ENCODE measurements at places on chromosomes 2 and 18.

DNA sequence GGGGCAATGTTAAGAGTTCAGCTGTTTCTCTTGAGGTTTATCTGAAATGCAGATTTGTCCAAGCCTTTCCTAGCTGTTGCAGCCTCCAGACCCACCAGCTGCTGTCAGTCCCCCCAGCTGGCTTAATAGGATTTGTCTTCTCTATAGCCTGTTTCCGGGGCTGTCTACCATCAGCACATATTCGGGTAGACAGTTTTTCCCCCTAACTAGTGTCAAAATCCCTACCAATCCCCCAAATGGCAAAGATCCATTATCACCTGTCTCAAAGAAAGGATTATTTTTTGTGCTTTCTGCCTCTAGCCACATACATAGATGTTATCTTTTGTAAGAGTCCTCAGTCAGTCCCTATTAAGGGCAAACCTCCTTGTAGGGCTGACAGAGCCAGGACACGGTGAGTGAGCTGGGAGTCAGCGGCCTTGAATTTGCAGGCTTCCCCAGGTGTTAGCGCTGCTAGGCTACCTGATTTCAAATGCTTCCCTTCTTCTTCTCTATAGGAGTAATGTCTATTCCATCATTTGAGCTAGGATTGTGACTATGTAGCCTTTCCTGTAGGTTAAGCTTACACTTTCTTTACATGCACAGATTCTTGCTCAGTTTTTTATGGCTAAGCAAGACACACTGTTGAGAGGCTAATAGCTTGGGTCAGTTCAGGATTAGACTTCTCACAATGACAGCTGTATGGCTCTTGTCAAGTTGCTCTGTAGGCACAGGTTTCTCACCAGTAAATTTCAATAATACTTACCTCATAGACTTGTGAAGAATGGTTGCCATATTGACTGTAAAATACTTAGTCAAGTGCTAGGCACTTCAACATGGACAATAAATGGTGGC is 171.1 kb upstream of the UNC80 start:
- DNase-seq: no peak

DNA sequence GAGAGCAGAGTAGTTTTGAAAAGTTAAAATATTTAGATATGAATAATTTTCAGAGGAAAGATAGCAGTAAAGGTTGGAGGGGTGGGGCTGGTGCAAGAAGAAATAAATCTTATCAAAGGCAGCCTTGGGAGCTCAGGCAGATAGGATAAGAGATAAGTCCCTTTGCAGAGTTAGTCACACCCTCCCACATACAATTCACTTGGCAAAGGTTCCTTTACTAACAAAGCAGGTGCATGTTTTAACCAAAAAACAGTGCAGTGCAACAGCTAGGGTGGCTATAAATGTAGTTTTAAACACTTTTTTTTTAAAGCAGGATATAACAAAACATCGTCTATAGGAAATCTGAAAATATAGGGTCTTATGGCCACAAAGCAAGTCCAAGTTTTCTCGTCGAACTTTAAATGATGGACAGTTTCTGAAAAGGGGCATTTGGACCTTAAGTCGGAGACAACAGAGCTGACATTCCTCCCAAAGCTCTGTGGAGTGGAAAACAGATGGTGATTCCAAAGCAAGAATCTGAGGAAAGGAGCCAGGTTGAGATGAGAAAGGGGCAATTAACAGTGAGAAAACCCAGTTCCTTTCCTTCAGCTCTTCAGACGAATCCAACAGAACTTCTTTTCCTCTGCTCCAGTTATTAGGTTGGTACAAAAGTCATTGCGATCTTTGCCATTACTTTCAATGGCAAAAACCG is 53.0 kb downstream of the EPHA4 start:
- DNase-seq: peak; percentile 1

DNA sequence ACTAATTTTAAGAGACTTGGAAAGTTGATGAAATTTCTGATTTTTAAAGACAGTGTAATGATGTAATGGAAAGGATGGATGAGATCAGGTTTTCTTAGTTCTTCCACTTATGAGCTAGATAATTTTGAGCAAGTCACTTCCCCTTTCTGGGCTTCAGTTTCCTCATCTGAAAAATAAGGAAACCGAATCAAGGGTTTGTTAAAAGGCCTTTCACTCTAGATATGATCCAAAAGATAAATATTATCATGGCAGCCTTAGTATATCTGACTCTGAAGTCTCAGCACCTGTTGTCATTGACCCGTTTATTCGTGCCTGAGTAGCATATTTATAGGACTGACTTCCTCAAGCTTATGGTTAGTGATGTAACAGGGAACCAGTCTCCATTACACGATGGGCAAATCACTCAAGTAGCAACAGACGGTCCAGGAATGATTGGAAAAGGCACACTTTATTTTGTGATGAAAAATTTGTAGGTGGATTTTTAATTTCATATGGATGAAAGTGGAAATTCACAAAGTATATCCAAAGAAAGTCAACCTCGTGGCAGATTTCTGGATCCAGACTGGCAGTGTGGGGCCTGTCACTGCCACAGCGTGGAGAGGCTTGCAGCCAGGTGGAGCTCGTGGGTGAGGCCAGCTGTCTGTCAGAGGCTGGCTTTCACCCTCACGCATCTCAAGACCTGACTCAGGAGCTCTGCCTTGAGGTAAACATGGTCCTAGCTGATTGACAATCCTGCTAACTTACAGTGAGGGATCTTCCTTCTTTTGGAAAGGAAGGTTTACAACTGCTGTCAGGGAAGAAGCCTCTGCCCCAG is 137.9 kb upstream of the CXCR4 start:
- no peak for DNase-seq

- DNase-seq: no peak
Measured at GRCh38 chr2:17076533-17076932, 410.9 kb upstream of the CYRIA start.

DNA sequence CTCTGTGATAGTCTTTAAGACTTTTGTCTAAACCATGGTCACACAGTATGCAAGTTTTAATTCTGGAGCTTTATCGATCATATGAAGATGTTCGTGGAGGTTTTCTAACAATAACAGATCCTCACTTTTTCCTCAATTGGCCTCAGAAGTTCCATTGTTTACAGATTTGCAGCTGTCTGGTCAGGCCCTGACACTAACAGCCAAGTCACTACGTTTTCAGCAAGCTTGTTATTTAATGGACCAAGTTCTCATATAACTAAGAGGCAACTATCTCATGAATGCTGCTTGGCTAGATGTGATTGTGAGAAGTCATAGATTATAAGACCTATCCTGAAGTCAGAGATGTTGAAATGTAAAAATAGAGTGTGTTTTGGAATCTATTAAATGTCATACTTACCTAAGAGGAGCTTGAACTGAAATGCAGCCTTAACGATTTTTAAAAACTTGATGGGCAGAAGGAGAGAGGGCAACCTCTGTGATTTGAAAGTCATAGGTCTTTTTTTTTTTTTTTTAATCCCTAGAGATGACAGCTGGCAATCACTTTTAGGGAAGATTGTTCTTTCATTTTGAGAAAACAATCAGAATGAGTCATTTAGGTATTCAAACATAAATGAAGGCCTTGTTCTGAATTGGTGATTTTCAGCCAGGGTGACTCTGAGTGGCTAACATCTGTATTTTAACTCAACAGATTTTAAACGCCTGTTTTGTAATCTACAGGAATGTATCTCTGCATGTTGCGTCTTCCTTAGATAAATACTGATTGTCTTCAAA is 48.4 kb upstream of the NEMP2 start:
- DNase-seq: no peak
